ENCODE measurements at places on chromosomes 6 and 20.
A peak's percentile ranks its signal among the peaks of the same experiment; 100 is the strongest.

DNA sequence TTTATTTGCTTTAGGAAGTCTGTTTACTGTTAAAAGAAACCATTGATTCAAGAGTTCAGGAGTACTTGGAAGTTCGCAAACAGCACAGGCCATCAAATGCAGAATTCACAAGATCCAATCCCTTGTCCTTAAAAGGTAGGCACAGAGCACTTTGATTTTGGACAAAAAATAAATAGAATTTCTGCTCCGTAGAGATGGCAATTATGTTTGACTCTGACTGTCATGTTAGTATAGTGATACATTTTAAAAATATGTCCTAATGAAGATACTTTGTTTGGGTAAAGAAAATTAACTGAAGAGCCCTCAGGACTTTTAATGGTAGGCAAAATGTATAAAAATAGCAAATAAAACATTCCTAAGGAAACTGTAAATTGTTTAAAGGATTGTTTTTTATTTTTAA is 113.1 kb downstream of the JAG1 start:
- DNase-seq, result no peak

GRCh38 chr6:158480989-158481388 is 78.9 kb upstream of the TMEM181 start:
- no peak for DNase-seq

- DNase-seq, result peak; percentile 32
These were observed 506 bp downstream of the RGS17 start for GRCh38 chr6:153130515-153131036.

DNA sequence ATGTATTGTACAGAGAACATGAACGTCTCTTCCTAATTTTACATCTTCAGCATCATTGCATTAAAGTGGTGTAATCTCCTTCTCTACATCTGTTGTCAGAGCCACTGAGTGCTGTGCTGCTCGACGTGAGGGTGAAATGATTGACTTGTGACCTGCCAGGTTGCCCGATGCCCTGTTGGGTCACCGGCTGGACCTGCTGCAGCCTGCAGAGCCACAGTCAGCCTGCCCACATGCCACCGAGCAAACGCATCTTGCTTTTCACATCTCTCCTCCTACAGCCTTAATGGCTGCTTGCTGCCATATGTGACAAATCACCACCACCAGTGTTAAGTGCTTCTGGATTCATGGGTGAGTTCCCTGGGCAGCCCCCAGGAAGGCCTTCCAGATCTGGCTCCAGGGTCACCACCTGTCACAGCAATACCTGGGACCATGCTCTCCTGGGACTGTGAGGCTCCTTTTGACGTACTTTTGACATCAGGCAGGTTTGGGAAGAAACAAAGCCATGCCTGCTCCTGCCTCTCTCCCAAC is 80.3 kb downstream of the ASXL1 start:
- DNase-seq, result no peak

Data from GM13977 (cell line).